Hair follicle dermal papilla cell (primary cell): ENCODE measurements at places on chromosomes 2 and 18. TPM values are rescaled to one million over a fixed set of nuclear protein-coding genes. Genes with fewer than 3 reads are reported as not detected.

Gene PFN4
- total RNA-seq = 0.16 and 0.97 TPM in 2 replicates

Gene FBXO41
- 1.3 and 1.5 TPM in 2 replicates for total RNA-seq

Gene MGAT4A
- 0.16 and 0.24 TPM in 2 replicates for total RNA-seq

Gene UNC80
- not detected in 2 replicates for total RNA-seq

Gene NOL4
- total RNA-seq = under 0.01 TPM in 1 of 2 replicates, not detected in the other

Gene RAPH1
- 26.4 and 27.1 TPM in 2 replicates for total RNA-seq

Gene HOXD4
- 8.0 and 10.5 TPM in 2 replicates for total RNA-seq

Gene APLF
- total RNA-seq = 8.5 and 10.5 TPM in 2 replicates

Gene CAPN13
- total RNA-seq = not detected in 2 replicates

Gene VIL1
- total RNA-seq = under 0.01 TPM in 1 of 2 replicates, not detected in the other

Gene IL1R1
- total RNA-seq = 143 and 176 TPM in 2 replicates

Gene STK39
- total RNA-seq = 19.5 and 19.8 TPM in 2 replicates

Gene CNGA3
- total RNA-seq = under 0.01 and 0.12 TPM in 2 replicates

Gene SCN7A
- total RNA-seq = not detected in 2 replicates

Gene IRS1
- 53.1 and 77.6 TPM in 2 replicates for total RNA-seq

Gene SP140
- 1.2 TPM in 1 of 2 replicates, not detected in the other for total RNA-seq

Gene CLEC4F
- total RNA-seq = not detected in 2 replicates

Gene ATP8B1
- total RNA-seq = 52.8 and 63.3 TPM in 2 replicates

Gene IL36B
- not detected in 2 replicates for total RNA-seq

Gene TACR1
- total RNA-seq = 0.12 and 0.49 TPM in 2 replicates

Gene ASPRV1
- total RNA-seq = 0.12 and 0.32 TPM in 2 replicates

Gene ATP5F1A
- total RNA-seq = 659 and 700 TPM in 2 replicates

Gene LCT
- total RNA-seq = under 0.01 TPM in 1 of 2 replicates, not detected in the other

Gene NYAP2
- not detected in 2 replicates for total RNA-seq

Gene FHOD3
- total RNA-seq = 20.6 and 23.5 TPM in 2 replicates

Gene FAM117B
- total RNA-seq = 0.97 and 1.8 TPM in 2 replicates

Gene CDK15
- total RNA-seq = 2.8 and 4.7 TPM in 2 replicates

Gene C2orf78
- not detected in 2 replicates for total RNA-seq

Gene DYNAP
- total RNA-seq = not detected in 2 replicates

Gene FHL2
- total RNA-seq = 86.5 and 93.1 TPM in 2 replicates

Gene LIMS4
- total RNA-seq = 0.65 TPM in 1 of 2 replicates, not detected in the other

Gene TMEM247
- not detected in 2 replicates for total RNA-seq

Gene GKN2
- total RNA-seq = not detected in 2 replicates

Gene GTF3C2
- 29.7 and 32.4 TPM in 2 replicates for total RNA-seq

Gene SLC23A3
- total RNA-seq = 0.85 and 1.5 TPM in 2 replicates

Gene CFC1
- not detected in 2 replicates for total RNA-seq

Gene GPR155
- 3.6 and 4.9 TPM in 2 replicates for total RNA-seq

Gene SERPINB10
- 0.16 TPM in 1 of 2 replicates, not detected in the other for total RNA-seq

Gene RESP18
- not detected in 2 replicates for total RNA-seq
